ENCODE measurements at places on chromosomes 1 and 21. TPM values are rescaled to one million over a fixed set of nuclear protein-coding genes. Genes with fewer than 3 reads are reported as not detected.

GRCh38 chr21:27647401-27647800 lies 680.5 kb upstream of the ADAMTS5 start:
- no peak overlapping the region for H3K27ac ChIP-seq
- no peaks in the 10 kb centered on the region for H3K4me1 ChIP-seq
- no peak overlapping the region for H3K4me3 ChIP-seq
- no peaks in the 10 kb centered on the region for H3K27me3 ChIP-seq

DNA sequence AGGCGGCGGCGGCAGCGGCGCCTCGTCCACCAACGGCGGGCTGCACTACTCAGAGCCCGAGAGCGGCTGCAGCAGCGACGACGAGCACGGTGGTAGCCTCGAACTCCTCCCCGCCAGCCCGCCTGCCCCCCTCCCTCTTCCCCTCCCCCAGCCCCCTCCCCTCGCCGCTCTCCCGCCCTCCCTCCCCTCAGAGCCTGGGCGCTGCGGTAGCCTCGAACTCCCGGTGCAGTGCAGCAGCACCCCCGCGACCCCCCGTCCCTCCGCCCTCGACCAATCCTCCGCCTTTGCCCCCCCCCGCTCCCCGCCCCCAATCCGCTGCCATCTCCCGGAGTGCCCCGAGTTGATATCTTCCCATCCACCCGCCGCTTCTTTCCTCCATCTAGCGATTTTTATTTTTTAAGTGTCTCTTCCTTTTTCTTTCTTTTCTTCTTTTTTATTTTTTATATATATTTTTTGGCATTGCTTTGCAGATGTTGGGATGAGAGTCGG lies 516 bp downstream of the RCOR3 start:
- H3K4me1 ChIP-seq: peaks cover 18% of the 10 kb centered on the region
- DNase-seq: peak; percentile 67
- no peaks in the 10 kb centered on the region for H3K27me3 ChIP-seq

GRCh38 chr1:82065916-82066315 lies 265.2 kb downstream of the ADGRL2 start:
- H3K4me3 ChIP-seq: no peak overlapping the region
- no peaks in the 10 kb centered on the region for H3K4me1 ChIP-seq
- DNase-seq: no peak
- H3K27ac ChIP-seq: no peak overlapping the region
- no peaks in the 10 kb centered on the region for H3K27me3 ChIP-seq

DNA sequence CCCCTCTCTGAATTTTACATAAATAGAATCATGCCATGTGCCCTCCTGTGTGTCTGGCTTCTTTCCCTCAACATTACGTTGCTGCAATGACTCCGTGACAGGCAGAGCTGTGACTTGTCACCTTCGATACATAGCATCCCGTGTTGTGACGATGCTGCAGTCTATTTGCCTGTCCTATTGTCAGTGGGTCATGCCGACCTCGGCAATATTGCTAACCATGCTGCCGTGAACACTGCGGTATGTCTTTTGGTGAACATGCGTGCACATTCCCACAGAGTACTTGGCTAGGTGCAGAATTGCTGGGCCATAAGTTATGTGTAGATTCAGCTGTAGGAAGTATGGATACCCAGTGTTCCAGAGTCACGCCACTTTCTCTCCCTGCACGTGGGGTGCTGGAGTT lies 36.3 kb upstream of the TTC34 start:
- DNase-seq: no peak
- peaks cover 15% of the 10 kb centered on the region for H3K4me1 ChIP-seq
- no peaks in the 10 kb centered on the region for H3K27me3 ChIP-seq
- H3K4me3 ChIP-seq: no peak overlapping the region
- H3K36me3 ChIP-seq: no peaks in the 10 kb centered on the region
- H3K27ac ChIP-seq: no peak overlapping the region

DNA sequence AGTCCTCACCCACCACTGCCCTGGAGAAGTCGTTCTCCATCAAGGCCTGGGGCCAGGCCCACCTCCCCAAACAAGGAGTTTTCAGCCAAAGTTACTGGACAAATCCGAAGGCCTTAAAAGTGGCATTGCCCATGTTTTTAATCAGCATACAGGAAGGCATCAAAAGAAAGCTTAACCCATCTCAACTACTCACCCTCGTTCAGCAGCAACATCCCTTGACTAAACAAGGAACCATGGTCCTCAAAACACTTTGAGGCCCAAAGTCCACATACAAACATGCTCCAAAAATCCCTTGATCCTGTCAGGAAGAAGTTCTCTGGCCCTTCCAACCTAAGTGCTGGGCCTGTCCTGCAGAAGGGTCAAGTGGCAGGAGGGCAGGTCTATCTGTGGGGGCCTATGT lies 1.6 kb downstream of the CAPZB start:
- no peaks in the 10 kb centered on the region for H3K27me3 ChIP-seq
- H3K36me3 ChIP-seq: peaks cover 41% of the 10 kb centered on the region
- H3K4me3 ChIP-seq: peak overlapping the region; percentile 95
- H3K27ac ChIP-seq: peak overlapping the region; percentile 92
- no peak for DNase-seq

The MATN1 gene
- not detected for total RNA-seq

The CYP4X1 gene
- total RNA-seq: not detected

The PWP2 gene
- total RNA-seq: 8.0 TPM

The PKLR gene
- total RNA-seq: not detected

The PODN gene
- not detected for total RNA-seq
